ENCODE measurements at places on chromosomes 3 and 15. TPM values are rescaled to one million over a fixed set of nuclear protein-coding genes. Genes with fewer than 3 reads are reported as not detected.

Gene SCG5
- 15.6 TPM for total RNA-seq

Gene TM4SF1
- 0.97 TPM for total RNA-seq

Gene SEMA3F
- total RNA-seq, result 21.3 TPM

Gene SLC6A6
- total RNA-seq, result 46.3 TPM

Gene GOLGA8G
- not detected for total RNA-seq

DNA sequence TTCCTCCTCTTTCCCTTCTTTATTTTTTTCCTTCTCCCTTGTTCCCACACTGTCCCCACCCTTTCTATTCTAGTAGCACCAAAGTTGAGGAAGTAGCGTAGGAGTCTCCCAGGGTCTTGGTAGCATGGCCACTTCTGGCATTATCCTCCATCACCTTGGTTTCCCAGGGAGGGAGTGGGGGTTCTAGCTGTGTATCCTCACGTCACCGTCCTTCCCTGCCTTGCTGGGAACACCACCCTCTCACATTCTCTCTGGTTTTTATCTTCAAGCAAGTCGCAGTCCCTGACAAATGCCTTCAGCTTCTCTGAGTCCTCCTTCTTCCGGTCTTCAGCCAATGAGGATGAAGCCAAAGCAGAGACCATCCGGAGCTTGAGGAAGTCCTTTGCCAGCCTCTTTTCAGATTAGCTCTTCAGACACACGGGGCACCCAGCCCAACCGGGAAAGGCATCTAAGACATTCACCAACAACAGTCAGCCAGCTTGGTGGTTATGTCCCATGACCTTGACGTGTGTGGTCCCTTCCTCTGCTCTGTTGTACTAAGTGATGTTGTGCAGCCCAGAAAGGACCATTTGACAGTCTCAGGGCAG, 31.6 kb upstream of the TIMP4 start:
- DNase-seq, result no peak

DNA sequence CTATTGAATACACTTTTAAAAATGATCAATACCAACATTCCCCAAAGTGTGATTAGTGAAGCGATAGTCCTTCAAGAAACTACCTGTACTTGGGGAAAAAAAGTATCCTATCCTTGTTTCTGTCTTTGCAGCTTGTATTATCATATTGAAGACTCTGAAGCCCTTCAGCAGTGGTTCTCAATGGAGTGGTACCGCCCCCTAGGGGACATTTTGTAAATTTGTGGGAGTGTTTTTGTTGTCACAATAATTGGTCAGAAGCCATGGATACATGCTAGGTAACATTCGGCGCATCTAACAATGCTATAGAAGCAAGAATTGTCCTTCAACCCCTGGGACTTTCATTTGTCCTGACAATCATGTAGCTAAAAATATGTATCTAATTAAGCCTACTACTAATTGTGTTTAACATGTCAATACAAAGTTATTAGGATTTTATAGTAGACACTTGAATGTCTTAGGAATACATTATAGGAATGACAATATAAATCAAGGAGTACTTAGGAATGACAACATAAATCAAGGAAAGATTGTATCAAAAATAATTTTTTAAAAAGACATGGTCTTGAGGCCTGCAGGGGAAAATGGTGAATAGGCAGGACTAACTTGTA, 53.7 kb downstream of the NMD3 start:
- DNase-seq, result peak; percentile 66

GRCh38 chr3:86229086-86229774, 761.7 kb downstream of the VGLL3 start:
- no peak for DNase-seq

DNA sequence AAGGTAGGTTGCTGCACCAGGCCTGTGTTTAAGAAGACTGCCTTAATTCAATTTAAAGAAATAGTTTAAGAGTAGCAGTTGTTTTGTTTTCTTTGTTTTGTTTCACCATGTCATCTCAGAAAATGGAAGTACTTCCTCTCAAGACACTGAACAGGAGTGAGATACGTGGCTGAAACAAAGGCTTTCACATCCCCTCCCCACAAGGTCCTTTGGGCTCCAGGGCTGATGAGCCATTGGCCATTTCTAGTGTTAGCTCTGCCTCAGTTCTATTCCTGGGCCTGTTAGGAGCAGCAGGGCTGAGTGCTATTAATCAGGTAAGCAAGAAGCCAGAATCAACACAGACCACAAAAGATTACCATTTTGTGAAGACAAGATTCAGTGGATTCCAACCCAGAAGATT, 132.8 kb downstream of the KCNAB1 start:
- DNase-seq, result no peak

DNA sequence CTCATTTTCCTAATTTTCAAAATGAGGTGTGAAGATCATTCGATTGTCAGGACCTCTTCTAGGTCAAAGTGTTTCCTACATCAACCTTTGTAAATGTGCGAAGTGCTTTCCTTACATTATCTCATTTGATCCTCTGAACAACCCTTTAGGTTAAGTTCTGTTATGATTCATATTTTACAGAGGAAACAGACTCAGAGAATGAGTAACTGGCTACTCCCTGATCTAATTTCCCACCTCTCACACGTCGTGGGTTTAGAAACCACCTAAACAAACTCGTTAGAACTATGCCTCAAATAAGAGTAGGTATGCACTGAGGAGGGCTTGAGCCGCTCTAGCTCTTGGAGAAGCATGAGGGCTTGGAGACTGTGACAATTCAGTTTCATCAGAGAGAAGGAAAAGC, 148.6 kb downstream of the CD47 start:
- no peak for DNase-seq

DNA sequence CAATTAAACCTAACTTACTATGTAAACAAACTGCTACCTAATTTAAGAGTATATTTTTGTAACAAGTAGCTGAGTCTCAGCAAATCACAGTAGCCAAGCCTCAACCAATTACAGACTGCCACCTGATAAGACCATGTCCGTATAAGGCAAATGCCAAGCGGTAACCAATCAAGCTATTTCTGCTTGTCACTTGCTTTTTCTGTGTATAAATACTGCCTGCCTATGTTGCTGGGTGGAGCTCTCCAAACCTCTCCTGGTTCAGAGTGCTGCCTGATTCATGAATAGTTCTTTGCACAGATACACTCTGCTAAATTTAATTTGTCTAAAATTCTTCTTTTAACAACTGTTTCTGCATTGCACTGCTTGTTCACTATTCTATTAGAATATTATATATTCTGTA, 42.6 kb downstream of the ZNF148 start:
- DNase-seq, result no peak

- DNase-seq, result no peak
Observed at GRCh38 chr3:116102037-116102436, 343.2 kb downstream of the LSAMP start.

- no peak for DNase-seq
Observed at GRCh38 chr3:150232992-150233451, 175.1 kb upstream of the TSC22D2 start.
